ENCODE measurements at places on chromosomes 13 and 19.

- DNase-seq: no peak
Observed at GRCh38 chr13:31009166-31009565, 76.7 kb downstream of the TEX26 start.

GRCh38 chr13:99828123-99828522 is 143.4 kb downstream of the ZIC5 start:
- DNase-seq: no peak

DNA sequence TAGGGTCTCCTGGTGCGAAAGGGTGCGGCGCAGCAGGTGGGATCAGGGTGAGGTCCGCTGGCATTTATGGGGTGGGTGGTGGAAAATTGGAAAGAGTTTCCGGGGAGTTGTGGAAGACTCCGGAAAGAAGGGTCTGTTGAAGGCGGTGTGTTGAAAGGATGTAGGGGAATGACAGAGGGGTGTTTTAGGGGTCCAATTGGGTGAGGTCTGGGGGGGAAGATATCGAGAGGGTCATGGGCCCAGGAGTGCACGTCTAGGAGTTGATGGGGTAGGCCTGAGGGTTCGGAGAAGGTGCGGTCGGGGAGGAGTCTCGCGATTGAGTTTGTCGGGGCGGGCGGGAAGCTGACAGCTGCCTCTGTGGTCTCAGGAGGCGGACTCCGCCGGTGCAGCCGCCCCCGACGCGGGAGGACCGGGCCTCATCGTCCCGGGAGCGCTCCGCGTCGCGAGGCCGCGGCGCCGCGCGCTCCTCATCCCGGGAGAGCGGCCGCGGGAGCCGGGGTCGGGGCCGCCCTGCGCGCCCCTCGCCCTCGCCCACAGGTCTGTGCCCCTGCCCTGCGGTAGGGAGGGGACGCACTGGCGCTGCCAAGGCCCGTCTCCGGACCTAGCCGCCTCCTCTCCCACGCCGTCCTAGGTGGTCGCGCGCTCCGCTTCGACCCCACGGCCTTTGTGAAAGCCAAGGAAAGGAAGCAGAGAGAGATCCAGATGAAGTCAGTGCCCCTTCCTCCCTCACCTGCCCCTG is 7.0 kb downstream of the PGLYRP1 start:
- peak; percentile 50 for DNase-seq

GRCh38 chr13:93279982-93280381 is 53.4 kb downstream of the GPC6 start:
- DNase-seq: no peak

DNA sequence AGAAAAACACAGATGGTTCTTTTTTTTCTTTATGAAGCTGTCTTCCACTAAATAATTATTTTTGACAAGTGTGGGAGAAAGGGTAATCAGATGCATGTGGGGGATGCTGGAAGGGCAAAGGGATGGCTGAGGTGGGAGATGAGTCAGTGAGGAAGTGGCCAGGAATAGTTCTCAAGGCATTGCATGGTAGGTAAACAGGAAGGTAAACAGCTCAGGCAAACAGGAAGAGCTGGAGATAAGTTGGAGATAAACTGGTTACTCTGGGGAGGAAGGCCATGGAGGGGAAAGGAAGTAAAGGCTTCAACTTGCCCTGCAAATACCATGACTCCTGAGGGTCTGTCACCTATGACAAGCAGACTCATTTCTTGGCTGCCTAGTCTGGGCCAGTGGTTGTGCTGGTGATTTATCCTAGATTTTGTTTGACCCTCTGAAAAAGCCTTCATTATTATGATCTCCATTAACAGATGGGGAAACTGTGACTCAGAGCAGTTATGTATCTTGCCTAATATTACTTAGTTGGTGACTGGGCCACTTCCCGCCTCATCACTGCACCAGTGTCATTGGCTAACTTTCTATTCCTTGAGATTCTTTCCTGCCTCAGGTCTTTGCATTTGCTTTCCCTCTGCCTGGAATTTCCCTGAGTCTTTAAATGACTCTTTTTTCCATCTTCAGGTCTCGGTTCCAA is 17.1 kb downstream of the ACTL9 start:
- no peak for DNase-seq

DNA sequence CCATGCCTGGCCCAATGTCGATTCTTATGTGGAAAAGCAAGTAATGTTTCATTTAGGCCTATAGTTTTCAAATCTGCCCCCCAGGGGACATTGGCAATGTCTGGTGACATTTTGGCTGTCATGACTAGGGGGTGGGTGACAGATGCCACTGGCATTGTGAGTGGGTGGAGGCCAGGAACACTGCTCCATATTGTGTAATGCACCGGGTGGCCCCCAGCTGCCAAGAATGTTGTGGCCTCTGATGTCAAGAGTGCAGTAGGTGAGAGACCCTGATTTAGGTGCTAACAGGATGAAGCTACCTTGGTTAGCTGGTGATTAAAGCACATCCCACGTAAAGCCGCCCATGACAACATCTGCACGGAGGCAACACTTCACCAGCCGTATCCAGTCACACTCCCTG is 10.8 kb downstream of the C19orf44 start:
- DNase-seq: no peak

DNA sequence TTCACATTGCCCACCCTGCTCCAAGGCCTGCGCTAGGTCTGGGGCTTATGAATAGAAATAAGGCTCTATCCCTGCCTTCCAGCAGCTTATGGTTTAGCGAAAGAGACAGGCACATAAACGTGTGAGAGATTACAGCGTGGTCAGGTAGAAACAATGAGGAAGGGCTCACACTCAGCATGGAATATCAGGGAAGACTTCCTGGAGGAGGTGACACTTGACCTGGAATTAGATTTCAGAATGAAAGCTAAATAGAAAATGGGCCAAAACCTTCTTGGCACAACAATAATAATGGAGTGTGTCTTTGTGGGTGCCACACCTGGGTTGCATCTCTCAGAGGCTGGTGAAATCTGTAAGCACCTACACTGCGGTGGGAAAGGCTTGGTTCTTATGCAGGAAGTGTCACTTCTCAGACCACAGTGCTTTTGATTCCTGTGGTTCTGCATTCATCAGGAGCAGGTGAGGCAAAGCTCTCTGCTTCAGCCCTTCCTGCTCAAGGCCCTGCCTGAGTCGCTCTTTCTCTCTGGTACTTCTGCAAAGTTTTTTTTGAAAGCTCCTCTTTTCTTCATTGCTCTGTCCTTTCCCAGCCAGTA is 430.3 kb downstream of the ZNF536 start:
- no peak for DNase-seq

DNA sequence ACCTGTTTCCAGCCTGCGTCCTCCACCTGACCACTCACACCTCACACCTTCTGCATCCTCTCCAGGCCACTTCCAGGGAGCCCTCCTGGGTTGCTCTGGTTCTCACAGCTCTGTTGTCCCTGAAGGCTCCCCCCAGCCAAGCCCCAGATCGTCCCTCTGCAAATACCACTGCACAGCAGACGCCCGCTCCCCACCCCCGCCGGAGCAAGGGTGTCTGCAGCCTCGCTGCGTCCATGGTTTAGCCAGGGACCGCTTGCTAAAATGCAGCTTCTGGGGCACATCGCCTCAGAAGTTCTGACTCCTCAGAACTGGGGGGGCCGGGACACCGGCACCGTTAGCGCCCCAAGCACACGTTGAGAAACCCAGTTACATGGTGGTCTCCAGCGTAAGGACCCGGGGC is 983 bp downstream of the LINGO3 start:
- no peak for DNase-seq

GRCh38 chr13:63910511-63910910 is 2494.9 kb upstream of the PCDH20 start:
- no peak for DNase-seq

- no peak for DNase-seq
Observed at GRCh38 chr19:14615623-14616022, 32.7 kb downstream of the CLEC17A start.

DNA sequence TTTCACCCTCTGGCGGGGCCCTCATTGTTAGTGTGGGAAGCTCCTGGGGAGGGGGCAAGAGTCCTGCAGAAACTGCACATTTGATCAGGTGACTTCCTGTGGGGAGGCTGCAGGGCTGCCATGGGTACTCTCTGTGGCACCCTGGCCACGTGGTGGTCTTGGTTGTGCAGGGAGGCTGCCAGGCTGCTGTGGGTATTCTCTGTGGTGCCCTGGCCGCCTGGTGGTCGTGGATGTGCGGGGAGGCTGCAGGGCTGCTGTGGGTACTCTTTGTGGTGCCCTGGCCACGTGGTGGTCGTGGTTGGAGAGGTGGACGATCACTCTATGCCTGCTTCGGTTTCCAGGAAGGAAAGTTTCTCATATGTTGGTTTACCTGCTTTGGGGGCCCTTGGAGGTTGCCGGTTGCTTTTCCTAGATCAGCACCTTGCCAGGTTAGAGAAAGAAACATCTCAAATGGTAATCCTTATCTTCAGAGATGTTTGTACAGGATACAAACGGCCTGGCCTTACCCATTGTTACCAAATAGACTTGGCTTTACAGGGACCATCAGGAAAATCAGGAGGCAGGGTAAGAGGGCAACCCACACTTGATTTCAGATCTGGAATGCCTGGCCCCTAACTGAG is 22.9 kb downstream of the TEX29 start:
- DNase-seq: no peak

DNA sequence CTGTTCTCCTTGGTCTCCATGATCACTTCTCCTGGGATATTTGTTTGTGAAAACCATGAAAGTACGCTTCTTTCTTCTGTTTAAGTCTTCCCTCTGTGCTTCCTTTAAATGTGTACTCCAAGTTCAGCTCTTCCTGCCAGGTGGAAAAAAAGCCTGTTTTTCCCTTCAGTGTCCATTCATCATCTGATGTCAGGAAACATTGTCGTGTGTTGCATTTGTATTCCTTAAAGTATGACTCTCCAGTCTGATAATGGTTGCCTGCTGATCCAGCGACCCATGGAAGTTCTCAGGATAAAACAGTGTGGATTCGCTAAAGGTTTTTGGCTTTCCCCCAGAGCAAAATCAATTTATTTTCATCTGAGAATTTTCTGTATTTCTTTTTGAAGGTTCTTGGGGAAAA is 22.3 kb downstream of the SACS start:
- DNase-seq: no peak

- DNase-seq: no peak
Observed at GRCh38 chr13:100666124-100666523, 8.5 kb downstream of the TMTC4 start.

- no peak for DNase-seq
Observed at GRCh38 chr13:49419276-49419675, 24.6 kb downstream of the CAB39L start.

GRCh38 chr13:84659359-84659661 is 777.0 kb upstream of the SLITRK1 start:
- DNase-seq: no peak

- no peak for DNase-seq
Observed at GRCh38 chr19:53878776-53879139, 3.2 kb upstream of the PRKCG start.

DNA sequence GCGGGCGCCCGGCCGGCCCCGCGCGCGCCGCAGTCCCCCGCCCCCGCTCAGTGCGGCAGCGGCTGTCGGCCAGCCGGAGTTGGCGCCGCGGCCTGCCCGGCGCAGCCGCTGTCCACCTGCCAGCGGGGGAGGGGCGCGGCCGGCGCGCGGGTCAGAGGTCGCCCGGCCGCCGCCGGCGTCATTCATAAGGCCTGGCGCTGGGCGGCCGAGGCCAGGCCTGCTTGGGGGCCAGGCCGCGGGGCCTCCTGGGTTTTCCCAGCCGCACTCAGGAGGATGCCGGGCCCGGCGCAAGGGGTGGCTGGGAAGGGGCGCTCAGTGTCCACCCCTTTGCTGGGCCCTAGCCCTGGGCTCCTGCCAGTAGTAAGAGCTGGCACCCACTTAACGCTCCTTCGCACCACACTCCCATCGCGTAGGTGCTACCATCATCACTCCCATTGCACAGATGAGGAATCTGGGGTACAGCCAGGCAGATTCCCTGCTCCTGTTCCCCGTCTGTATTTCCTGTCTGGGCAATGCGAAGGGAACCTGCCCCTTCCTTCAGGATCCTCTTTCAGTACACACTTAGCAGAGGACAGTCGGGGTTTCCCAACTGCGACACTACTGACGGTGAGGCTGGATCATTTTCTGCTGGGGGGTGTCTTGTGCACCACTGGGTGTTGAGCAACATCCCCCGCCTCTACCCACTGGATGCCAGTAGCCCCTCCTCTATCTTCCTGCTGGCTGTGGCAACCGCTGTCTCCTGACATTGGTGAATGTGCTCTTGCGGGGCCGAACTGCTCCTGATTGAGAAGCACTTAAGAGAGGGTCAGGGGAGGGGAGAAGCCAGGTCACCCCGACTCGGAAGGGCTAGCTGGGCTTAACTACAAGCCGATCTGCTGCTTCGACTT is 846 bp upstream of the PRKACA start:
- DNase-seq: peak; percentile 22

GRCh38 chr19:20151617-20152145 is 15.3 kb upstream of the ZNF486 start:
- DNase-seq: no peak

GRCh38 chr19:2062389-2062729 is 11.3 kb upstream of the MKNK2 start:
- DNase-seq: no peak

DNA sequence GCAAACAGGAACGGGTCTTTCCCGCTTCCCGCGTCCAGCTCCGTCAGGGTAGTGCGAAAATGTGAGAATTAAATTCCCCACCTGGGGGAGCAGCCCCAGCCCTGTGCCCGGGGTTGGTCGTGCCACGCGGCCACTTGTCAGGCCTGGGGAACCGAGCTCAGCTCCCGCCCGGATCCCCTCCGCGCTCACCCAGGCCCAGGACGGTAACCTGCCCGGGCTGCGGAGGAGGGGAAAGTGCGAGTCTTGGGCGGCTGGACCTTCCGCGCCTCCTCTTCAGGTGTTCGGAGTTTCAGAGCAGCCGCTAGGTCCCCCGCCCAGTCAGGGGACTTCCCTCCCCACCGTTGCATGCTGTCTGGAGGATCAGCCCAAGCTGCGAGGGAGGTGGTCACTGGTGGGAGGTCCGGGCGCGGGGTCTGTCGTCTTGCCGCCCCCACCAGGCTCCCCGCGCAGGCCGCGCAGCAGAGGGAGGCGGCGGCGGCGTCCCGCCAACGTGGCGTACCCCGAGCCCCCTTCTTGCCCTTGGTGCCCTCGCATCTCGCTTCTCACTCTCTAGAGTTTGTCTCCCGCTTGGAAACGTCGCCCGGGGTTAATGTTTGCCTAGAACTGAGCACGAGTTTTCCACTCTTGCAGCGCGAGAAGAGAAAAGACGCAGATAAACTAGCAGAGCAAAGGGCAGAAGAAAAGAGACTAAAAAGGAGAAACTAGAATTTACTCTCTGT is 8.1 kb downstream of the URAD start:
- no peak for DNase-seq

GRCh38 chr13:108486096-108486495 is 143.3 kb upstream of the MYO16 start:
- no peak for DNase-seq

GRCh38 chr13:93690139-93690538 is 463.5 kb downstream of the GPC6 start:
- no peak for DNase-seq

GRCh38 chr19:30629086-30629485 is 256.9 kb downstream of the ZNF536 start:
- DNase-seq: no peak

GRCh38 chr19:56066152-56067023 is 54.7 kb downstream of the ZNF787 start:
- DNase-seq: peak; percentile 67

GRCh38 chr13:45718063-45718462 is 15.9 kb downstream of the CBY2 start:
- DNase-seq: no peak

All from activated naive CD4-positive, alpha-beta T cell treated with Interleukin-2 at 50 U/mL for 16 hours (primary cell).